ENCODE measurements at places on chromosomes 11 and 22.

- no peak for DNase-seq
Measured at GRCh38 chr11:58659404-58659803, 36.9 kb downstream of the CNTF start.

- no peak for DNase-seq
Measured at GRCh38 chr11:69852056-69852455, 32.8 kb upstream of the FGF3 start.

GRCh38 chr11:105986554-105986953 is 35.5 kb downstream of the MSANTD4 start:
- DNase-seq: no peak

DNA sequence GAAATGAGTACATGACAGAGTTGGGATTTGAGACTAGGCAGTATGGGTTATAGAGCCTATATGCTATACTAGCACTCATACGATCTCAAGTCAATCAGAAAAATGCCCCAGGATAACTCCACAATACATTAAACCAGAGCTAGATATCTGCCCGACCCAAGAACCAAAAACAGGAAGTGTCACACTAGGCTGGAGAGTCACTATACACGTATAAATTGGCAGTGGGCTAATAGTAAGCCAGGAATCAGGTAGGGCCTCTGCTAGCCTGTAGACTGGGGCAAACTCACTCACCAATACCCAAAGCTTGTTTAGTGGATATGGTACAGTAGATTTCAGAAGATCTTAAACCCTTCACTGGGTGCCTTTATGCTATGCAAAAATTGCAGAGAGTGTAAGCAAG is 16.2 kb upstream of the EIF4G2 start:
- no peak for DNase-seq

DNA sequence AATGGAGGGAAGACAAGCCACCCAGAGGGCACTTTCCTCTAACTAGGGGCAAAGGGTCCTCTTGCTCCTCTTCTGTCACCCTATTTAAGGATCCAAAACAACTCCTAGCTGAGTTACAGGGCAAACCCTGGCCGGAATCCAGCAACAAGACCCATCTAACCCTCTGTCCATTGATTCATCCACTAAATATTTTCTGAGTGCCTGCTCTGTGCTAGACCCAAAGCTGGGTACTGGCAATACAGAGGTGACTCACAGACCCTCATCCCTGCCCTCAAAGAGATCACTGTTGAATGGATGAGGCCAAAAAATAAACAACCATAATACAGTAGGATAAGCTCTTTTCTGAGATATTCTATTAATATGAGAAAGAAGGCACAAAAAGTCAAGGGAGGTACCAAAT is 4.3 kb upstream of the GALNT18 start:
- DNase-seq: no peak

DNA sequence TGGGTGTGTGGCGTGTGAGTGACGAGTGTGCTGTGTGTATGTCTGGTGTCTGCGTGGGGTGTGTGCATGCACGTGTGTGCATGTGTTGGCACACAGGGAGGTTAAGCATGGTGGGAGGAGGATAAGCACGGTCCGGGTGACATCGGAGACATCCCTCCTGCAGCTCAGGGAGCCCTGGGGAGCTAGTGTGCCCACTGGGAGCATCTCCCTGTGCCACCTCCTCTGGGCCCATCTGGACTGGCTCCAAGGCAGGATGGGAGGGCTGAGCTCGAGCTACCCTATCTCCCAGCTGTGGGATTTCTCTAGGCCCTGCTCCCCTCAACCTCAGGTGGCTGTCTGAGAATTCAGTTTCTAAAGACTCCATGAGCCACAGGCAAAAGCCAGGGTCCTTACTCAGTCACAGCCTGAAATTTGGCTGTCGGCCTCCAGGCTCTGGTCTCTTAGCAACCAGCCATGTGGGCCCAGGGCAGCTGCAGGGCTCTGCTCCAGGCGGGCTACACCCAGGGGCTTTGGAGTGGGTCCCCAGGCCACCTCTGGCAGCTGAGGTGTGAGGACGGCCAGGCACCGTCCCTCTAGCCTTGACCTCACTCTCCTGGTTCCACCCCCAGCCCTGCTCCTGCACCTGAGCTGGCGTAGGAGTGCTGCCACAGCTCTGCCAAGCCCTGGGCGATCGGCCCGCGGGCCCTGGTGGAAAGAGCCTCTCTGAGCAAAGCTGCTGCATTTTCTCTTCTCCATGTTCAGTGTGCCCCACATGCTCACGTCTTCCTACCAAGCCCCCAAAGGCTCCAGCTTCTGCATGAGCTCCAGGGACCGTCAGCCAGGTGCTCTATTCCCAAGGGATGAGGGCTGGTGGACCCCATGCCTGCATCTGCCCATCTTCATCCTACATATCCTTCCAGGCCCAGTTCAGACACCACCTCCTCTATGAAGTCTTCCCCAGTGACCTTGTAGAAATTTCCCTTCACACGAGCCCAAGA is 39.7 kb downstream of the RTL6 start:
- no peak for DNase-seq

DNA sequence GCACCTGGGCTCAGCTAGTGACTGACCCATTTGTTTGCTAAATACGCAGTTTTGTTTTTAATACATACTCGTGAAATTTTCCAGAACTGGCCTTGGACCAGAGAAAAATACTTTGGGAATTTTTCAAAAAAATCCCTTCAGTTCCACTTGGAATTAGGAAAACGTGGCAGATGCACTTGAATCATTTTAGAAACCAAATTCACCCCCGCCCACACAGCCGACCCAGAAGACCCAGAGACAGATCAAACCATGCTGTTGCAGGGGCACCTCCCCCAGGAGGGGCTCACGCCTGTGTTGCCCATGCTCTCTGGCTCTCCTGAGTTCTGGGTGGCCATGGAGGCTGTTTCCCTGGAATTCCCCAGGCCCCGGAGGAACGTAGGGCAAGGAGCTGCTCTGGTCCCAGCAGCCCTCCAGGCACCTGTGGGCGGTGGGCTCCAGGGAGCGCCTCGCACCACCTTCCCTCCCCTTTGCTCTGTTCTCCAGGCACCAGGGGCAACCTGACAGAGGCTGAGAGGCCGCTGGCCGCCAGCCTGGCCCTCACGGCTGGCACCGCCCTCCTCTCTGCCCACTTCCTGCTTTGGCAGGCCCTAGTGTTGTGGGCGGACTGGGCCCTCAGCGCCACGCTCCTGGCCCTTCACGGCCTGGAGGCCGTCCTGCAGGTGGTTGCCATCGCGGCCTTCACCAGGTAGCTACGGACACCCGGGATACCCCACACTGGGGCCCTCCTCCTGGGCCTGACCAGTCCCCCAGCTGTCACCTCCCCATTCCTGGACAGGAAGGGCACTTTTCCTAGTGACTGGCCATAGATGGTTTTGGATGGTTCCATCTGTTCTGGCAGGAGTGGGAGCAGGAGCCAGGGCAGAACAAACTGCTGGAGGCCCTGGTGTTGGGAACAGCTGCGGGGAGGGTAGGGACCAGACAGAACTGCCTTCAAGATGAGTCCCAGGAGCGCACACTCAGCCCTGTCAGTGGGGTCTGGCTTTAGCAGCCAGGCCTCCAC is 3.3 kb upstream of the EPS8L2 start:
- DNase-seq: no peak

DNA sequence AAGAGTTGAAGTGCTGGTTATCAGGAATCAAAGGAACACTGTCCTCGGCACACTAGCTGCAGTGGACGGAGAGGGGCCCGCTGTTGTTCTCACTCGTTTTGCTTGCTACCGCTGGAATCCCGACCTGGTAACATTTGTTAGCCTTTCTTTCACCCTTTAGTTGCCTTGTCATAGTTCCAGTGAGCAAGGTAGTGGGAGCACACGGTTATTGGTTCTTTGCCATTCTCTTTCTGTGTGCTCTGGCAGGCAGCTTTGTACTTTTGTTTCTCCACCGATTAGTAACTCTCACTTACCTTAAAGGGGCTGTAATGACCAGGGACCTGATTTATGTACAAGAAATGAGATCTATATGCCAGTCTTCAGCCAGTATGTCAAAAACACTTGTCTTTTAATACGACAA is 1.8 kb downstream of the DEPDC7 start:
- DNase-seq: no peak

- no peak for DNase-seq
Measured at GRCh38 chr11:27229511-27230191, 133.4 kb downstream of the CCDC34 start.

All from cardiac fibroblast (primary cell).